ENCODE measurements at places on chromosomes 5 and 9. TPM values are rescaled to one million over a fixed set of nuclear protein-coding genes. Genes with fewer than 3 reads are reported as not detected.

Gene BARHL1
- total RNA-seq, result not detected

Gene SCGB3A2
- total RNA-seq, result not detected

Gene ST8SIA4
- total RNA-seq, result under 0.01 TPM

Gene SLC22A5
- 7.7 TPM for total RNA-seq

Gene DBH
- total RNA-seq, result not detected

Gene CCDC171
- 1.9 TPM for total RNA-seq

Gene FOXI1
- not detected for total RNA-seq
